Stimulated activated CD4-positive, alpha-beta T cell treated with anti-CD3 and anti-CD28 coated beads, Interleukin-15, amount 100 ng/mL, for 1 hour (primary cell): ENCODE measurements at places on chromosomes 6 and 20.

- no peak for DNase-seq
These were observed 99.2 kb downstream of the NOL4L start for GRCh38 chr20:32485770-32486478.

DNA sequence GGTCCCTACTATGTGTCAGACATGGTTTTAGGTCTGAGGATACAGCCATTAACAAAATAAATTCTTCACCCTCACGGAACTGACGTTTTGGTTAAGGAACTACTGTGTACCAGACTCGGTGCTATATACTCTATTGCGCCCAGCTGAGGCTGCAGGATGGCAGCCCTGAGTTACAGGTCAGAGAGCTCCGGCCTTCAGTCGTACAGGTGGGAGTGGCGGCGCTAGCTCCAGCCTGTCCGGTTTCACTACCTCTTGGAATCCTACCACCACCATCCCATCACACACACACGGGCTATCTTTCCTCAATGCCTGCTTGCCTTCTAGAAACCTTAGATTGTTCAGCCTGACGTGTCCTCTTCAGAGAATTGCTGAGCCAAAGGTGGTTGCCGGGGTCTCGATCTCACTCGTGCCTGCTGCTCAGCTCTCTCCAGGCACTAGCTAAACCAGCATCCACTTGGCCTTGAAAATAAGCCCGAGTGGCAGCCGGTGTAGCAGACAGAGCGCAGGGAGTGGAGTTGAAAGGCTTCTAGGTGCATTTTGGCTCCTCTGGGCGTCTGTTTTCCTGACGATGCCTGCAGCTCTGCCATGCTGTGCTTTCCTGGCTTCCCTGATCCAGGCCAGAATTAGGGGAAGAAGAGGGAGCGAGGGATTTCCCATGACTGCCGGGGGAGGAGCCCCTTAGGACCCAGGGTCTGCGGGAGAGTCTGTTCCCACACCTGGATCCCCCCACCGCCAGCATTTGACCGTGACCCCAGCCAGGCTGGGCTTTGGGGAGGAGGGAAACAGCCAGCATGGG lies 1.1 kb upstream of the TCF15 start:
- no peak for DNase-seq

- DNase-seq = no peak
These were observed 150.7 kb upstream of the GMDS start for GRCh38 chr6:2396042-2396657.

DNA sequence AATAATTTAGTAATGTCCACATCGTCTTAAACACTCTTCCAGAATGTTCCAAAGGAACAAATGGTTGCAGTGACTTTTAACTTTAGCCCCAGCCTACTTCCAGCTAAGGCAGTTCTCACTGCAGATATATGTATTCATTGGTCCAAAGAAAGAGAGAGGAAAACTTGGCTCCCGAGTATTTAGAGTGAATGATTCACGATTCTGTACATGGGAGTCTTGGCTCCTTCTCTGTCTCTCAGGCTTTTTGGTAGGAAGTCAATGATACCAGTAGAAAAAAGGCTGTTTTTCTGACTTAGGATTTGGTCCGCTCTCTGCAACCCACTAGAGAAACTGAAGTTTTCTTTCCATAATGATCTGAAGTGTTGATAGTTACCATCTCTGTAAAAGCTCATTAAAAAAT lies 38.6 kb downstream of the E2F3 start:
- DNase-seq = no peak

DNA sequence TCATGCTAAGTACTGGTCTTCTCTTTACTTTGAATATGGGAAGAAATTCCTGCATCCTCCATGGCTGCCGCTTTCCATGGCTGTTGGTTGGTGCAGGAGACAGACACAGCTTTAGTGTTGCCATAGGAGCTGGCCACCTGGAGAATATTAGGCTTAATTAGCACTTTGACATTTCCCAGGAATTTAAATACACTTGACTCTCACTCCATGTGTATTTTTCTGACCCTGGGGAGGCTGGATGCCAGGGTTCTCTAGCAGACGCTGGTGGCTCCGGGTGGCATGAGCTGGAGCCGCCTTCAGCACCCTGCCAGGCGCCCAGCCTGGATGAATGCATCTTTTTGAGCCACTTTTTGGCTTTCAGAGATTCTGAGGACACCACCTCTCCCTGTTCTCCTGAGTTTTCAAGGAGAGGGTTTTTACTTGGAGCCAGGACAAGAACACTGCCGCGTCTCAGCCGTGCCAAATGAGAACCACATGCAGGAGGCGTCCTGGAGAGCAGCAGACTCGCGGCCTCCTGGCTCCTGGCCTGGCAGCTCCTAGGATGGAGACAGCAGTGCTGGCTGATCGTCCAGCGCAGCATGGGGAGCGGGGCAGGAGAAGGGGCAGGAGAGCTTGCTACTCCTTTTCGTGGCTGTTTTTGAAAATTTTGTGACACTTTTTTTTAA lies 258.8 kb downstream of the SMOC2 start:
- DNase-seq = no peak

DNA sequence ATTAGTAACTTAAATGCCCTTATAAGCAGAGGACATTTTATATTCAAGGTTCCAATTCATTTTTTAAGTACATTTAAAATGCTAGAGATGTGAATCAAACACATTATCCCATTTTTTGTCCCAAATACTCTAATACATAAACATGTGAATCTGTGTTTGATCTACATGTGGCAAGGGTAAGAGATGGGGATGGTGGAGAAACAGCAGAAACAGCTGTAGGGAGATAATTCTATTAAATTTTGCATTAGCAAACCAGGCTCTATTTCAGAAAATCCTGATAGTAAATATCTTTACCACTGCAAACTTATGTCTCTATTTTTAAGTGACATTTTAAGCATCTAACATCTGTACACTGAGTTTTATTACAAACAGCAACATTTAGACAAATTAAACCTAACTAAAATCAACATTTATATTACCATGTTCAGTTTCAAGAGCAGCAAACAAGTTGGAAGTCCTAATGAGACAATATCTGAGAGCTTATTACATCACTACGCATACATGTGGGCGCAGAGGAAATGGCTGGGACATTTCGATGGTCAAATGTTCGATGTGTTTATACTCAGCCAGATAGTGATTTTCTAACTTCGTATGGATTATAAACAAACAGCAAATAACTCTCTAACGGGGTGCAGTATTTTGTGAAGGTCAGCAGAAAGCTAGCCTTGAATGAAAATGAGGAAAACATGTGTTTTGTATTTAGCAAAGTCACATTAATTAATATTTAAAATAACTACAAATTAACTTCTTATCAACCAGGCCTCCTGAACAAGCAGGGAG lies 165.1 kb downstream of the GJA1 start:
- no peak for DNase-seq

DNA sequence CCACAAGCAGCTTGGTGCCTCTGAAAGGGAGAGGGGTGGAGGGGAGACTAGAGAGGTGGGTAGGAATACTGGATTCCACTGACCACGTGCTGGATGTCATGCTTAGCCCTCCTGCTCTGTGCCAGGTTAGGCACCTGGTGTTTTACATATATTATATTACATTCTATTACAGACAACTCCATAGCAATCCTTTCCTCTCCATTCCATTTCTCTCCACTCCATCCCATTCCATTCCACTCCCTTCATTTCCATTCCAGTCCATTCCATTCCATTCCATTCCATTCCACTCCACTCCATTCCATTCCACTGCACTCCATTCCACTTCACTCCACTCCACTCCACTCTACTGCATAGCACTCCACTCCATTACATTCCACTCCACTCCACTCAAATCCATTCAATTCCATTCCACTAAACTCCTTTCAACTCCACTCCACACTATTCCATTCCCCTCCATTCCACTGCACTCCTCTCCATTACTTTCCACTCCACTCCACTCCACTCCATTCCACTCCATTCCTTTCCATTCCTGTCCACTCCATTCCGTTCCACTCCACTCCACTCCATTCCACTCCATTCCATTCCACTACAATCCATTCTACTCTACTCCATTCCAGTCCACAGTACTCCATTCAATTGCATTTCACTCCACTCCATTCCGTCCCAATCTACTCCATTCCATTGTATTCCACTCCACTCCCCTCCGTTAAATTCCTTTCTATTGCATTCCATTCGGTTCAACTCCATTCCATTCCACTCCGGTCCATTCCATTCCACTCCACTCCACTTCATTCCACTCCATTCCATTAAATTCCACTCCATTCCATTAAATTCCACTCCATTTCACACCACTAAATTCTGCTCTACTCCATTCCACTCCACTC lies 27.2 kb upstream of the DEFB125 start:
- DNase-seq = no peak

DNA sequence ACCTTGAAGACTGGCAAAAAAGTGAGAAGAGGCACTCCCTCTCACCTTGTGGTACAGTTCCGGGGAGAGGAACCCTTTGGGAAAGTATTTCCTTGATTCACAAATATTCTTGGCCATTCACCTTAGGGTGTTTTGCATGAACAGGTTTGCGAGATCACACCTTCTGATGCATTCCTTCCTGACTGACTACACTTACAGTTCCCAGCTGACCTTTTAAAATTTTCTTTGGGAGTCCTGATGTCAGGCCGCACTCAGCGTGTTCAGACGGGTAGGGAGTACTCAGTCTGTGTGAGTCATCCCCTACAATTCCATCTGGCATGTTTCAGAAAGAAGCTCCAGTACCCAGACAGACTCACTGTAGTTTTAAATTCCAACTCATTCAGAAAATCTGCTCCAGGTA lies 1.7 kb downstream of the ADGRF4 start:
- no peak for DNase-seq

- DNase-seq = no peak
These were observed 613 bp upstream of the DLL1 start for GRCh38 chr6:170291271-170292110.

- DNase-seq = no peak
These were observed 268.8 kb downstream of the ZNF217 start for GRCh38 chr20:53324816-53325215.

DNA sequence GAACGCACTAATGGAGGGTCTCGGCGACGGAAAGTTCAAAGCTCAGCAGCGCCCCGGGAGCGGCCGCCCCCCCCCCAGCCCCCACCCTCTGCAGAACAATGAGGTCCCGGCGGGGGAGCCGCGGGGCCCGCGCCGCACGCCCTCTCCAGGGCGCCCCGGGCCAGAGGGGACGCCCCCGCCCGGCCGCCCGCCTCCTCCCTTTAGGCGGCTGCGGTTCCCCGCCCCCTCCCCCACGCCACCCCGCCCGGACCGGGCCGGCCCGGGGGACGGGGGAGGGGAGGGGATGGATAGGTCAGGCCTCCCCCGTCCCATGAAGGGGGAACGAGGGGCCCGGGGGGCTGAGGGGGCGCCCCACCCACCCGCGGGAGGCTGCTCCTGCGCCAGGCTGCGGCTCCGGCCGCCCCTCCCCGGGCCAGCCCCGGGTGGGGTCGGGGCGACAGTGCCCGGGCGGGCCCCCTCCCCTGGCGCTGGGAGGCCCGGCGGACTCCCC lies 1.5 kb downstream of the NOL4L start:
- DNase-seq = no peak

GRCh38 chr6:35473850-35474130 lies 5.6 kb downstream of the RPL10A start:
- DNase-seq = no peak

- no peak for DNase-seq
These were observed 8.1 kb downstream of the CAPN11 start for GRCh38 chr6:44166591-44167184.

DNA sequence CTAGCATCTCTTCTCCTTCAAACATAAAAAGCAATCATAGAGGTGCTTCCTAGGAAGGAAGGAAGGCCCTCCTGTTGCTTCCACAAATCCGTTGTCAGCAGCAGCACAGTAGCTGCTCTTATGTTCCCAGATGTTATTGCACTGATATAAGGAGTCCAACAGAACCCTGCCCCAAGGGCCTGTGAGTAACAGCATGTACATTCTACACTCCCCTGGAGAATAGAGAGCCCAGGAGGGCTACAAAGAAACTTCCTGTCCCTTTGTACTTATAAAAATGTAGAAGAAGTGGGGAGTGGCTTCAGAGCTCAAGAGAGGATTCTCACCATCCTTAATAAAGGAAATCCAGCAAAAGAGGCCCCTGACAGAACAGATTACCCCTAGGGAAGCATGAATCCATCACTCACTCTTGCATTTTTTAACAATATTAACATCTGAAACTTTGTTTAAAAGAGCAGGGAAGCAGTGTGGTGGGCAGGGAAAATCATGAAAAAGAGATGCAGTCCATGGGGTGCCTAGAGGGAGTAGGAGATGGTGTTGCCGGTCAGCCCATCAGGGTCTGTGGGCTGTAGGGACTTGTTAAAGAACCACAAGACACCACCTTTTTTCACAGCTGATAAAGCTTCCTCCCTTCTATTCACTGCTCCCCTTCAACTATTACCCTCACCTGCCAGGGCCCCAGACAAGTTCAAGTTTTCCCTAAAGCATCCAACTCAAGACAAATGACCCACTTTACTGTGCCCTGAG lies 104.5 kb upstream of the ADGRF1 start:
- no peak for DNase-seq

DNA sequence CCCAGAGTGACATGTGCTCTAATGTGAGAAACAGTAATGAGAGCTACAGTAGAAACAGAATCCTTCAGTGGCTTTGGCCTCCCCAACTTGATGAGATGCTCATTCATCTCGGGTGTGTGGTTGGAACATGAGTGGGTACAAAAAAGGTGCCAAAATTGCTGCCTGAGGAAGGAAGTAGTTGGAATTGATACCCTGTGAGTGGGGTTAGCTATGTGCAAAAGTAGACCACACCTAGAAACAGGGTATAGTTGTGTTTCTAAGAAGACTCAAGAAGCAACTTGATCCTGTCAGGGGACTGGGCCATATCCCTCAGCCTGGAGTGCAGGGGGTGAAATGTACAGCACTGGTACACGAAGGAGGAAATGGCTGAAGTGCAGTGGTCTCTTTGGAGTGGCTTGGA lies 206.4 kb upstream of the SUPT3H start:
- DNase-seq = no peak

DNA sequence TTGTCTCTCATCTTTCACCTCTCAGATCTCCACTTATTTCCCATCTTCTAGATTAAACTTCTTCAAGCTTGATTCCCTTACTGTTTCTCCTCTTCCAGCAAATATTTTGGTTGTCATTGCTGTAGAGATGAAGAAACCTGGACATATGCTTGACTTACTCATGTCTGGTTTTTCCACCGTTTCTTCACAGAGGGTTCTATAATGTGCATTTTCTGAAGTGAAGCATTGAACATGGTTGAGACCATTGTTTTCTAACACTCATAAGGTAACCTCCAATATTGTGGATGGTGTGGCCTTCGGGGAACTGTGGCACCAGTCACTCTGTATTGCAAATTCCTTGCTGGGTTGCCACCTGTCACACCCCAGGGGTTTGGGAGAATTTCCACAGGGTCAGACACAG lies 237.2 kb downstream of the PLCB1 start:
- DNase-seq = no peak

DNA sequence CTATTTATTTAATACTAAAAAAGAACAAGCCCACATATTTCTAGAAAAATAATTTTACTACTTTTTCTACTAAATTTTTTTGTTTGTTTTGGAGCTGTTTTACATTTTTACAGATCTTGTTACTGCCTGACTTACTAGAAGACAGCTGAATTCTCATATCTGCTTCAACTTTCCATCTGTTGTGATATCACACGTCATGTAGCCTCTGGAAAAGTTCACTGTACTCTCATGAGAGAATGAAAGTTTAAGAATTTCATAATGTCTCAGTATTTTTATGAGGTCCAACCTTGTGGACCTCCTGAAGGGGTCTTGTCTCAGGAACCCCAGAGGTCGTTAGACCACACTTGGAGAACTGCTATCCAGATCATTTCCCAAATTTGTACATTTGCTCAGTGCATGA lies 81.7 kb upstream of the MTHFD1L start:
- no peak for DNase-seq
